ENCODE measurements at places on chromosomes 7 and 10.

DNA sequence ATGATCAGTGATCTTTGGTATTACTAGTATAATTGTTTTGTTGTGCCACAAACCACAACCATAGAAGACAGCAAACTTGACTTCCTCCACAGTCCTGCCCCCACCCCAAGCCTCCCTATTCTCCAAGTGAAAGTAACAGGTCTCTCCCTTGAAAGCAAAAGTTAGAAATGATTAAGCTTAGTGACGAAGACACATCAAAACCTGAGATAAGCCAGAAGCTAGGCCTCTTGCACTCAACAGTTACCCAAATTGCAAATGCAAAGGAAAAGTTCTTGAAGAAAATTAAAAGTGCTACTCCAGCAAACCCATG lies 7.5 kb downstream of the SAR1A start:
- DNase-seq, result no peak

DNA sequence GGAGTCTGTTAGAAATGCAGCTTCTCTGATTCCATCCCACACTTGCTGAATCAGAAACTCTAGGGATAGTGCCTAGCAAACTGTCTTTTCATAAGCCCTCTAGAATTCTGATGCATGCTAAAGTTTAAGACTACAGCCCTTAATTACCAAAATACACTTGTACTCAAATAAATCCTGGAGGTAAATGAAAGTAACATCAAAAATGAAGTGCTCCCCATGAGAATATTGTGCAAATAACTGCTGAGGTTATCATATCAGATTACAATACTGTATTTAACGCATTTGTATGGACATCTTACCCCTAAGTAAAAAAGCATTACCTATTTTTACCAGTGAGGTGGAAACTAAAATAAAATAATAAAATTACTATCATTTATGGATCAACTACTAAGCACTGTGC lies 104.7 kb downstream of the CHCHD3 start:
- DNase-seq, result no peak

DNA sequence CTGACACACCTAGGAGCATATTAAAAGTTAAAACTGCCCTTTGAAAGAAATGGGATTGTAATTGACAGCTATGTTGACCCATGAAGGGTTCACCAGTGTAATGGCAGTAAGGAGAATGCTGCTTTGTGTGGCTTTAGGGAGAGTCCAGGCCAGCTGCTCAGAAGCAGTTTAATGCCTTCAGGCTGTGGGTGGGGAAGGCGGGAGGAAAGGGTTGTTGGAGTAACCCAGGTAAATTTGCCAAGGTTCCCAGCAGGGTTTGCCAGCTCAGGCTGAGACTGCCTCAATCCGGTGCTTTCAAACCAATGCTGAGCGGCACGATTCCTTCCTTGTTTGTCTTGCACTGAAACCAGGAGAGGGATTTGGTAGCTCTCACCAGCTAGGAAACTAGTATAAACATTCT lies 637.2 kb downstream of the INHBA start:
- DNase-seq, result no peak

- DNase-seq, result no peak
Observed at GRCh38 chr7:44709011-44709915, 39.4 kb upstream of the ZMIZ2 start.

GRCh38 chr7:3760651-3761050 lies 459.6 kb downstream of the SDK1 start:
- no peak for DNase-seq

DNA sequence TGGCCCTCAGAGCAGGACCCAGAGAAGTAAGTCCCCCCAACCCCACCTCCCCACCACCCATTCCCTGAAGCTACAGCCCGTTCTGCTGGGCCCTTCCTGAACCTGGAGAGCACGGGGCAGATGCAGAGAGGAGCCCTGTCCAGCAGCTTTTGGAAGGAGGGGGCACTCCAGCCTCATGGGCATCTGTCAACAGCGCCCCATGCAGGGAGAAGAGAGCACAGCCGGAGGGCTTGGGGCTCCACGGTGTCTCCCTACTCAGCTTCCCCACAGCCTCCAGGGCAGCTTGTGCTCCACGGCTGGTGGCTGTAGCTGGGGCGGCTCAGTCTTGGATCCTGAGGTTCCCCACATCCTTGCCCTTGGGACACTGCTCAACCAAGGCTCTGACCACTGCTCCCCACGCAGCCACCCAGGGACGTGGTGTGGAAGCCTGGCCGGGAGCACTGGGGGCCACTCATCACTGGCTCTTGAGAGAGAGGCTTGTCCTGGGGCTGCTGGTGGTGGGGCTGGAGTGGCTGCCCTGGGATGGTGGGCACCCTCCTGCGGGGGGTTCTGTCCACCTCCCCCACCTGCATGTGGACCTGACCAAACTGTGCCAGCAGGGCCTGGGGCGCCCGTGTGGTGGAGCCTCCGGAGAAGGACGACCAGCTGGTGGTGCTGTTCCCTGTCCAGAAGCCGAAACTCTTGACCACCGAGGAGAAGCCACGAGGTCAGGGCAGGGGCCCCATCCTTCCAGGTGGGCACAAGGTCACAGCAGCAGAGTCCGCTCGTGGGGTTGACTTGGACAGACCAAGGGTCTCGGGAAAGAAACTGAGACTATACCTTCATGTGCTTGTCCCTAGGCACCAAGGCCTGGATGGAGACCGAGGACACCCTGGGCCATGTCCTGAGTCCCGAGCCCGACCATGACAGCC lies 4.5 kb downstream of the PRAP1 start:
- no peak for DNase-seq

GRCh38 chr10:130242513-130242912 lies 106.3 kb downstream of the GLRX3 start:
- DNase-seq, result no peak

GRCh38 chr7:74376256-74377036 lies 77.3 kb upstream of the GTF2IRD1 start:
- no peak for DNase-seq

DNA sequence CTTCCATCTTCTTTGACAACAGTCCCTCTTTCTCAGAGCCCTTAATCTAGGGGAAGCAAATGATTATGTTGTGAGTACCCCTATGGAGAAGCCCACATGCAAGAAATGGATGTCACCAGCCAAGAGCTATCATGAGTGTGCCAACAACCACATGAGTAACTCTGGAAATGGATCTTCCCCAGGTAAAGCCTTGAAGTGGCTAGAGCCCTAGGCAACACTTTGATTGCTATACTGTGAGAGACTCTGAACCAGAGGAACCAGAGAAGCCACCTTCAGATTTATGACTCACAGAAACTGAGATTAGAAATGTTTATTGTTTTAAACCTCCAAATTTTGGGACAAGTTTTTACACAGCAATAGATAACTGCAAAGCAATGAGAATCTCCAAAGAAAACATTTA lies 60.9 kb upstream of the COL1A2 start:
- no peak for DNase-seq

DNA sequence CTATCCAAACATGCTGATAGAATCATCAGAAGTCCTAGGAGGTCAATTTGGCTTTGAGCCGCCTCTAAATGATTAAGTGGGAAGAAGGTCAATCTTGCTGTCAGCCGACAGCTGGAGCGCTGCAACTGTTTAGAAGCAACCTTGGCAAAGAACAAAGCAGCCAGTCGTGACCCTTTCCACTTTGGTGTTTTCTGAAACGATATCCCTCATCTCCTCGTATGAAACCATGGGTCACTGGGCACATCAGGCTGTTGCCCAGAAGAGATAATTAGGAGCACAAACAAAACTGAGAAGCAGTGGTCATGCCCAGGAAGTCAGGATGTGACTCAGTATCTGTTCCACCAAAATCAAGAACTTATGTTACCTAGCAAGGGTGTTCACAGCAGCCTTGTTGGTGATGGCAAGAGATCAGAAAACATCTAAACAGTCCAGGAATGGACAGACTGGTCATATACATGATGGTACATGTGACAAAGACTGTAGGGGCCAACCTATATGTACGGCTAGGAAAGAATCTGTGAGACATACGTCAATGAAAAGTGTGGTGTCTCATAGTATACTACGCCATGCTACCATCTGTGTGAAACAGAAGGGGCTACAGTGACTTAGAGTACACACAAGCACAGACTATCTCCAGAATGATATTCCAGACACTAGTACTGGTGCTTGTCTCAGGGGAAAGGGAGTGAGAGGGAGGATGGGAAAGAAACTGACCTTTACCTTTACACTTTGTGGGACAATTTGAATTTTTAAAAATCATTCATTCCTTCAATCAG lies 22.4 kb downstream of the STN1 start:
- no peak for DNase-seq

GRCh38 chr10:132243626-132244025 lies 56.9 kb downstream of the DPYSL4 start:
- DNase-seq, result no peak

GRCh38 chr7:50962962-50963374 lies 180.3 kb upstream of the GRB10 start:
- DNase-seq, result no peak

DNA sequence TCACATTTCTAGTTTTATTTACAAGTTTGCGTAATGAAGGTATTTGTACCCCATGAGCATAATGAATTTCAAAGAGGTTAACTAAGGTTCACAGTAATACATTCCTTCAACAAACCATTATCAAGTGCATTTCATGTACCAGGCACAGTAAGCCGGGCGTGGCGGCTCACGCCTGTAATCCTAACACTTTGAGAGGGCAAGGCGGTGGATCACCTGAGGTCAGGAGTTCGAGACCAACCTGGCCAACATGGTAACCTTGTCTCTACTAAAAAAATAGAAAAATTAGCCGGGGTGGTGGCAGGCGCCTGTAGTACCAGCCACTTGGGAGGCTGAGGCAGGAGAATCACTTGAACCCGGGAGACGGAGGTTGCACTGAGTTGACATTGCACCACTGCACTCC lies 4.3 kb upstream of the EIF3A start:
- DNase-seq, result no peak

DNA sequence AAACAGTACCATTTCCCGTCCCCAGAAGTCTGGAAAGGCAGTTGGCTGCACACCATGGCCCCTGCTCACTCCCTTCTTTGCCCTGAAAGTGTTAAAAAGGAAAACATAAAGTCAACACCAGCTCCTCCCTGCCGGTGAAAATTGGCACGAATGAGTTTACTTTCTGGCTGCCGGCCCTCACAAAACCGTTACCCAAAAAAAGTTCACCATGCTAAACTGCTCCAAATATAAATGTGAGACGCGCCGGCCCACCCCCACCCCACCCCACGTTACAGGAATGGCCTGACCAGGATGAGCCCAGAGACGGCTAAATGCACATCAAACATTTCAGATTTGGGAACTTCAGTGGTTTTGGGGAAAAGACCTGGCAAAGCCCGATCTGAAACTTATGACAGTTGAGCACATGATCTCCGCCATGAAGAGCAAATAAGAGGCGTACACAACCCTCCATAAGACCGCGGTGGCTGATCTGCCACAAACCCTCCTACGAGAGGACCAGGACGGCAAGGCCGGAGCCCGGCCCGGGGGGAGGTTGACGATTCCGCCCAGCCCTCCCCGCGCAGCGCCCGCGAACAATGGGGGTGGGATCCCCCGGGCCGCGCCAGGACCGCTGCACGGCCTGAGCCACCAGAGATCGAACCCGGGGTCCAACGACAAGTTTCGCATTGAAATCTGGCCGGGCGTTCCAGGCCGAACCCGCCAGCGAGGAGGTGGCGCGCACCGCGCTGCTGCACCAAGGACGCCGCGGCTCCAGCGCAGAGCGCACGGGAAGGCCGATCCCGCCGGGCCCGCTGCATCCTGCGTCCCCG lies 952 bp downstream of the DIP2C start:
- DNase-seq, result no peak

DNA sequence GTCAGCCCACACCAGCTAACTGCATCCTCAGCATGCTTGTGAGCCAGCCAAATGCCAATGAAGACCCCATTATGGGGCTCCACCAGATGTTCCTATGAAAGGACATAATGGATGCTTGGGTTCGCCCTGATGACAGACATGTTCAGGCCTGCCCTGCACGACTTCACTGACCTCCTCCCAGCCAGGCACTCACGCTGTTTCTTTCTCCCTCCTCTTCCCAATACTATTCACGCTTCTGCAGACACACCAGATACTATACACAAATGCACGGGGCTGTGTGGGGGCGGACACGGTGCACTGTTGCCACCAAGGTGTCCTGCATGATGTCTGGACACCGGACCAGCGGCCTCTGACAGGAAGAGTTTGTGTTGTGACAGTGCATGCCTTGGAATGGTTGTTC lies 284.2 kb downstream of the PRPF18 start:
- DNase-seq, result no peak

GRCh38 chr7:91883676-91884362 lies 3.3 kb upstream of the MTERF1 start:
- DNase-seq, result no peak

GRCh38 chr10:110252151-110252550 lies 44.7 kb downstream of the MXI1 start:
- no peak for DNase-seq

GRCh38 chr7:47492716-47493325 lies 89.1 kb downstream of the TNS3 start:
- no peak for DNase-seq

- no peak for DNase-seq
Observed at GRCh38 chr10:2303169-2303568, 565.8 kb upstream of the ADARB2 start.

DNA sequence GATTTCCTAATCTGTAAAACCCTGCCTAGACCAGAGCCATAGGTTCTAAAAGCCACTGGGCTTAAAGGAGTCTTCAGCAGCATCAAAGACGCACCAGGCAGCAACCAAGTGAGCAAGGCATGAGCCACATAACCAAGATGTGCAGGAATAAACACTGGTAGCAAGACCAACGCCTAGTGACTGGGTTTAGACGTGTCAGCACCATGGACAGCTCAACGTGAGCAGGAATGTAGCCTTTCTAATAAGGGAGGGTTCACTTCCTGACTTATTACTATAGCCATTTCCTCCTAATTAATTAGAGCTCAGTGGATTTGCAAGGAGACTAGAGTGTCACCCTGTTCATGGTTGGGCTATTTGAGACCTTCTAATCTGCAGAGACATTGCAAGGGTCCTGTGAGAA lies 223.7 kb downstream of the LHFPL3 start:
- no peak for DNase-seq

GRCh38 chr7:76509931-76510877 lies at the start of gene UPK3B:
UPK3B (plus strand) TSS chr7:76510552; CDS start chr7:76510653, 101 bp downstream.
- DNase-seq, result no peak

- DNase-seq, result no peak
Observed at GRCh38 chr7:37262181-37262580, 186.5 kb downstream of the ELMO1 start.

DNA sequence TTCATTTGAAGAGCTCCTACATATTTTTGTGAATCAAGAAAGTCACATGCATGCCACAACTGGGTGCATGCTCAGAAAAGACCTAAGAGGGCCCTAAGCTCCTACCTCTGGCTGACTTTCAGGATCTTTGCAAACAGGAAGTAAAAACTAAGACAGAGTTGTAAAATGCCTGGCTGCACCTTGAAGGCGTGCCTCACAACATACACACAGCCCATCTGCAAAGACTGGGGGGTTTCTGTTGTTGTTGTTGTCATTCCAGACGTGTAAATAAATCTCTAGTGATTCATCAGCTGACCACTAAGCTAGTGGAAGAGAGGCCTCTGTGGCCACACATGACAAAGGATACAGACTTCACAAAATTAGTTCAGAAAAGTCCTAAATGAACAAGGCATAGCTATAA lies 31.8 kb downstream of the SMURF1 start:
- no peak for DNase-seq

- DNase-seq, result no peak
Observed at GRCh38 chr7:148662646-148663045, 36.1 kb upstream of the CUL1 start.

- no peak for DNase-seq
Observed at GRCh38 chr10:43983405-43983804, 334.7 kb upstream of the ZNF32 start.

GRCh38 chr7:98227939-98228338 lies 16.7 kb downstream of the BHLHA15 start:
- no peak for DNase-seq

Measured in naive B cell (primary cell).